Nephron progenitor cell (in vitro differentiated cells): ENCODE measurements at places on chromosomes 2 and 18.

- no peak for DNase-seq
- H3K27me3 ChIP-seq, result peaks cover 81% of the 10 kb centered on the region
- no peak overlapping the region for H3K27ac ChIP-seq
- peaks cover 32% of the 10 kb centered on the region for H3K4me1 ChIP-seq
- no peaks in the 10 kb centered on the region for H3K36me3 ChIP-seq
These were observed 9.9 kb downstream of the LIMS2 start for GRCh38 chr2:127665267-127665893.

- H3K4me3 ChIP-seq, result peak overlapping the region; percentile 59
- H3K27me3 ChIP-seq, result peaks cover 3% of the 10 kb centered on the region
- peak overlapping the region; percentile 81 for H3K27ac ChIP-seq
- peaks cover 46% of the 10 kb centered on the region for H3K4me1 ChIP-seq
- DNase-seq, result no peak
These were observed 11.5 kb downstream of the TEX44 start for GRCh38 chr2:231604101-231604684.

GRCh38 chr2:204840504-204840903 is 295.2 kb downstream of the PARD3B start:
- DNase-seq, result no peak
- no peaks in the 10 kb centered on the region for H3K27me3 ChIP-seq
- peaks cover 8% of the 10 kb centered on the region for H3K4me1 ChIP-seq
- peaks cover 4% of the 10 kb centered on the region for H3K36me3 ChIP-seq

- peak overlapping the region; percentile 65 for H3K27ac ChIP-seq
- DNase-seq, result no peak
- peaks cover 18% of the 10 kb centered on the region for H3K4me1 ChIP-seq
- no peaks in the 10 kb centered on the region for H3K27me3 ChIP-seq
These were observed 15.4 kb downstream of the PPM1B start for GRCh38 chr2:44184106-44184505.

DNA sequence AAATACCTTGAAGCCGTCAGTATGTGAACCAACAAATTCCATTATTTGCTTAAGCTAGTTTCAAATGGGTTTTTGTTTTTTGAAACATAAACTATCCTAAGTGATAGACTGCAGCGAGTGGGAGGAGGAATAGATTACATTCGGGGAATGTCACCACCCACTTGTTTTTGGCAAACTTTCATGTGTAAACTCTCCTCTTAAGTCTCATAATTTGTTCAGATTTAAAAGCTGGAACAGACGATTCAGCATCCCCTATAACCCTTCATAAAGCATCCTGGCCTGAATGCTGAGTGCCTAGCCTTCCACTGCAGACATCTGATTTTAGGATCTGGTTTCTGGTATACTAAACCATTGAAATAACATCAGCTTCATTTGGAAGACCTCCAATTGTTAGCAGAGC is 51.0 kb downstream of the CPO start:
- peaks cover 9% of the 10 kb centered on the region for H3K4me1 ChIP-seq
- H3K27ac ChIP-seq, result peak overlapping the region; percentile 27
- H3K27me3 ChIP-seq, result peaks cover 7% of the 10 kb centered on the region
- no peak for DNase-seq
- H3K36me3 ChIP-seq, result no peaks in the 10 kb centered on the region
- H3K4me3 ChIP-seq, result no peak overlapping the region

DNA sequence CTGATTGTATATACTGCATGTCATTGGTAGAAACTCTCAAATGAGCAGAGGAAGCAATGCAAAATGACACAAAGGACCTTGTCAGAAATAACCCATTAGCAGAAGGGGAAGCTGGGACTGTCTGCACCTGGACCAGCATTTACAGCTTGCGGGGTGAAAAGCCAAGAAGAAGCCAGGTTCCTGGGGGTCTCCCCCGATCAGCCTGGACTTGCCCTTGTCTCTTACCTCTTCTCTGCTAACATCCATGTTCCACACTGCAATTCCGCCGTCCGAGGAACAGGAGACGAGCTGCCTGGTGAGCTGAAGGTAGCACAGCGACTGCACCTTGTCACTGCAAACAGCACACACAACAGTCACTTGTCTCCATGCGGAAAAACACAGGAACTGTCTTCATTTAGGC is 51.1 kb downstream of the WDFY1 start:
- H3K27ac ChIP-seq, result no peak overlapping the region
- no peaks in the 10 kb centered on the region for H3K27me3 ChIP-seq
- H3K4me3 ChIP-seq, result no peak overlapping the region

DNA sequence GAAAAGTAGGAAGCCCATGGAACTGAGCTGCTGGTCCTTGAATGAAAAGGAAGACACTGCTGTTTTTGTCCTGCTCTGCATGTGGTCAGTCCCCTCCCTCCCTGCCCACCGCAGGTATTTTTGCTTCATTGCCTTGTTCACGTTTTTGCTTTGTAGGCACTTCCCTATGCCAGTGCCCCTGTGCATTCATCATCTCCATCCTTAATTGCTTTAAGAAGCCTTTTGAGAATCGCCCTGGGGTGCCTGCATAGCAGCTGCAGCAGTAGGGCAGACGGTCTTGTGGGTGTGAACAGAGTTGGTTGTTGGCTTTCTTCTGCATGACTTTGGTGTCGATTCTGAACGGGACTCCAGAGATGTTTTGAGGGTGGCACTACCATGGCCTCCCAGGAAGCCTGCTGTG is 97.0 kb downstream of the CABLES1 start:
- H3K4me1 ChIP-seq, result peaks cover 49% of the 10 kb centered on the region
- no peak for DNase-seq
- H3K36me3 ChIP-seq, result peaks cover 60% of the 10 kb centered on the region
- H3K4me3 ChIP-seq, result no peak overlapping the region
- no peak overlapping the region for H3K27ac ChIP-seq

GRCh38 chr2:164898475-164898874 is 56.9 kb downstream of the SLC38A11 start:
- H3K4me1 ChIP-seq, result no peaks in the 10 kb centered on the region
- H3K4me3 ChIP-seq, result no peak overlapping the region
- no peak for DNase-seq
- no peaks in the 10 kb centered on the region for H3K36me3 ChIP-seq
- no peak overlapping the region for H3K27ac ChIP-seq

- H3K4me1 ChIP-seq, result peaks cover 35% of the 10 kb centered on the region
- H3K4me3 ChIP-seq, result no peak overlapping the region
- H3K27me3 ChIP-seq, result no peaks in the 10 kb centered on the region
These were observed 101.3 kb upstream of the ARHGAP28 start for GRCh38 chr18:6628187-6628586.

GRCh38 chr18:45690975-45691815 is 32.8 kb upstream of the SLC14A1 start:
- peaks cover 25% of the 10 kb centered on the region for H3K4me1 ChIP-seq
- H3K4me3 ChIP-seq, result no peak overlapping the region
- peaks cover 5% of the 10 kb centered on the region for H3K36me3 ChIP-seq
- no peak overlapping the region for H3K27ac ChIP-seq
- peak; percentile 87 for DNase-seq

DNA sequence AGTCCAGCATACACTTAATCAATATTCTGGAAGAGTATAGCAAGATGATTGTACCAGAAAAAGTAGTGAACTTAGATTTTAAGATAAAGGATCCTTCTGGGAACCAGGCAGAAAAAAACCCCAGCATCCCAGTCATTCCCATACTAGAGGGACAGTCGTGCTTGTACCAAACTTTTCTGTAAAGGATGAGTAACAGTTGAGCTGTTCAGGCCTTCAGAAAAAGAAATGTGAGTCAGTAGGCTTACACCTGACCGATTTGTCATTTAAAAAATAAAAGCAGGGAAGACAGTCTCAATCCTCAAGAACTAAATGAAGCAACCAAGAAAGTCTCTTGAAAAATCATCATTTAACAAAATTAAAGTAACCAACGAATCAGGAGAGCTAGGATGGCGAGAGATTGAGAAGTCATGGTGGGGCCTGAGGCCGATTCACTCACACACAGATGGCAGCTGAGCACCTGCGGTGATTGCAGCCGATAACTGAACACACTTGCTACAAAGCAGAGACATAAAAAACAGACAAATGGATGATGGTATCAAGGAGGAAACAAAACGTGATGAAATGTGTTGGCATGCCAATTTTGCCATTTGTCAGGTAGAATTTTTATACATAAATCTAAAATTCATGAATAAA is 170.0 kb upstream of the ALKAL2 start:
- DNase-seq, result no peak
- H3K27me3 ChIP-seq, result no peaks in the 10 kb centered on the region
- H3K4me3 ChIP-seq, result peak overlapping the region; percentile 54
- no peaks in the 10 kb centered on the region for H3K36me3 ChIP-seq
- H3K27ac ChIP-seq, result peak overlapping the region; percentile 66
